ENCODE measurements at places on chromosomes 3 and 15.
A peak's percentile ranks its signal among the peaks of the same experiment; 100 is the strongest.

GRCh38 chr15:90300541-90300940 lies 35.1 kb downstream of the NGRN start:
- no peak for DNase-seq

GRCh38 chr15:67840749-67841512 lies 1.1 kb upstream of the RNU6-1 start:
- no peak for DNase-seq

DNA sequence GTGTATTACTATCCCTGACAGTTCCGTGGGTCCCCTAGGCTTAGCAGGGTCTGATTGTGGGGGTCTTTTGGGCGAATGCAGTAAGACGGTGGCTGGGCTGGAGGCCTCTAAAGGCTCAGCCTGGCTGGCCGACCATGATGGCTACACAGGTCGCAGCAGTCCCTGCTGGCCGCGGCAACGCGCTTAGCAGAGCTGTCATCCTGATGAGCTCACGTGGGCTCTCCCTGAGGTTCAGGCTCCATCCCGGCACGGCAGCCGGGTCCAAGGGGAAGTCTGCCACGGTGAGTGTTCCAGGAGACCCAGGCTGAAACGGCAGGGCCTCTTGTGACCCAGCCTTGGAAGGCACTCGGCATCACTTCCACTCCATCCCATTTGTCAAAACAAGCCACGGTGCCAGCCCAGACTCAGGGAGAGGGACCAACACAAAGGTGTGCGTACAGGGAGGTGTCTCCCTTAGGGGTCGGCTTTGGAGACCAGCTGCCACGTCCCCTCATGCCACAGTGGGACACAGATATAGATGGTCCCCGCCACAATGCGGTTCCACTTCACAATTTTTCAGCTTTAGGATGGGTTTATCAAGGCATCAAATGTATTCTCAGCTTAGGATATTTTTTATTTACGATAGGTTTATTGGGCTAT lies 101.8 kb downstream of the XXYLT1 start:
- no peak for DNase-seq

- no peak for DNase-seq
Measured at GRCh38 chr3:43089081-43089480, 16.8 kb downstream of the POMGNT2 start.

- DNase-seq, result no peak
Measured at GRCh38 chr3:179796421-179796820, 143.6 kb downstream of the USP13 start.

- DNase-seq, result no peak
Measured at GRCh38 chr3:142272200-142272891, 47.0 kb upstream of the GK5 start.

DNA sequence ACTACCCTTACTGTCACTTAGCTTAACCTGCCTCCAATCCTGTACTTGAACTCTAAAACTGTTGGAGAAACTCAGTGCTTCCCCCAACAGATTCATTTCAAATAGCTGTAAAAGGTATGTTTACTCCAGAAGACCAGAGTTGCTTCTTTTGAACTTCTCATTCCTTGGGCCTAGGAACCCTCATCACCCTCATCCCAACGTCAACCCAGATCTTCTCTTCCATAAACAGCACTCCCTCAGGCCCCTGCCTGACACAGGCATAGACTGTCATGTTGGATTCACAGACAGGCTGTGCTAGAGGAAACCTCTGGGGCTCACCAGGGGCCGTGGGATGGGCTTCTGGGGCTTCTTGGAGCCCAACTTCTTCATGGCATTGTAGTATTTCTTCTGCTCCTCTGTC lies 57.5 kb upstream of the SCN5A start:
- no peak for DNase-seq

DNA sequence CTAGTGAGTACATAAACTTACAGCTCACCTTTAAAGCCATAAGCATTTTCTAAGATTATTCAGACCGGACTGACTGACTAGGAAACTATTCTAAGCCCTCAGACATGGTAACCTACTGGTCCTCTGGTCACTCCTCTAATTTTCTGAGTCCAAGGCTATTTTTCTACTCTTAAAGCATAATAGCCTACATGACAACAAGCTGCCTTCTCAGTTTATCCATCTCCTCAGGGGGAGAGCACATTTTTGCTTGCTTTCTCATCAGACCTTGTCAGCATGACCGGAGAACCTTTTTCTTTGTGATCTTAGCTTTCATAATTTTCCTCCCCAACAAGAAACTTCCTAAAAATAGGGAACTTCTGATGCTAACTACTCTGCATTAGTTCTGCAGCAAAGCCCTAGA lies 38.4 kb downstream of the UBP1 start:
- no peak for DNase-seq

DNA sequence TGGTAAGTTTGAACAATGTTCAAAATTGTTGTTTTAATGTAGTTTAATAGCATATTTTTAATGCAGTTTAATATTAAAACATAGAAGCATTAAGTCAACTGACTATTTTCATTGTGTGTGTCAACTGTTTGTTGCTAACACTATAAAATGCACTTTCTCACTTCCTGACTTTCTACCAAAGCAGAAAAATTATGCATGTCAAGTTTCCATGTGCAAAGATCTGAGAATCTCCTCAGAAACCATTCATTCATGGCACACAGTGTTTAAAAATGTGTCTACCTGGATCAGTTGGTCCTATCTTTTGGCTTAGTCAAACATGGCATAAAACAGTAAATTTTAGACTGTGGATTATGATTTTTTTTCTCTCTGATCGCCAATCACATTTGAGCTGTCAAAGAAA lies 156.0 kb downstream of the PLD1 start:
- no peak for DNase-seq

GRCh38 chr3:137582484-137582883 lies 181.6 kb upstream of the SOX14 start:
- no peak for DNase-seq

GRCh38 chr15:39345176-39345575 lies 235.7 kb upstream of the THBS1 start:
- no peak for DNase-seq

DNA sequence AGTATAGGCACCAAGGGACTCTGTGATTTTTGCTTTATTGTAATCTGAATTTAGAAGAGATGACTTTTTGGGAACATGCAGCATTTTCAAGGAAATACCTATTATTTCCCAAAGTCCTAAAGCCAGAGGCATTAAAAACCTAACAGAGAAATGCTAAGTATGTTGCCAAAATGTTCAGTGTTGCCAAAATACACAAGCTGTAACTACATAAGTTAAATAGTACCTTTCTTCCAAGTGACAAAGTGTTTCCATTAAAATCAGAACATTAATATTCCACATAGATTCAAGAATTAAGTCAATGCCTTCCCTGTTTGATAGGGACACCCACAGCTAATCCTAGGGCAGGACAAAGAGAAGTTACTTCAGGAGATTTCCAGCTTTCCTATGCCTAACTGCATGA lies 42.0 kb downstream of the MKRN2 start:
- DNase-seq, result no peak

DNA sequence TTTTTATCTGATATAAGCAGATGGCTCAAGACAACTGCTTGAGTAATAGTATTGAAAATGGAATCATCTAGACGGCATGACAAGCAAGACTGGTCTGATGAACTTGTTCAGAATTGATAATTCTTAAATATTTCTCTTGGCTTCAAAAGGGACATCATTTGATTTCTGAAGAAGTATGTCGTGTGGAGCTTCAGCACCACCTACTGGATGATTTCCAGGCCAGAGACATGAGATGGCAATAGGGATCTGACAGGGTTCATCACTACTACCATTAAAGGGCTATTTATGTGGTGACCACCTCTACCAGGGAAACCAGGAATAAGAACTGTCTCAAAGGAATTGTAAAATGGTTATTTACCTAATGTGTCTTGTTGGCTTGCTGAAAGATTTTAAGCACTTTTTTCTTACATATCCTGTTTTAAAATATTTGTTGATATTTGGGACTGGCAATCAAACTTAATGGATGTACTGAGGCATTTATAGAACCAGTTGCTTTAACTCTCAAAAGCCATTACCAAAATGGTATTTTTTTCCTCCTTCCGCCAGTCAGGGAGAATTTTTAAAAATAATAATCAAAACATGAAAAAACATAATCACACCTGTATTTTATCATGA lies 99.5 kb upstream of the FAM98B start:
- peak; percentile 37 for DNase-seq

GRCh38 chr15:69107025-69107620 lies 53.3 kb upstream of the GLCE start:
- no peak for DNase-seq

DNA sequence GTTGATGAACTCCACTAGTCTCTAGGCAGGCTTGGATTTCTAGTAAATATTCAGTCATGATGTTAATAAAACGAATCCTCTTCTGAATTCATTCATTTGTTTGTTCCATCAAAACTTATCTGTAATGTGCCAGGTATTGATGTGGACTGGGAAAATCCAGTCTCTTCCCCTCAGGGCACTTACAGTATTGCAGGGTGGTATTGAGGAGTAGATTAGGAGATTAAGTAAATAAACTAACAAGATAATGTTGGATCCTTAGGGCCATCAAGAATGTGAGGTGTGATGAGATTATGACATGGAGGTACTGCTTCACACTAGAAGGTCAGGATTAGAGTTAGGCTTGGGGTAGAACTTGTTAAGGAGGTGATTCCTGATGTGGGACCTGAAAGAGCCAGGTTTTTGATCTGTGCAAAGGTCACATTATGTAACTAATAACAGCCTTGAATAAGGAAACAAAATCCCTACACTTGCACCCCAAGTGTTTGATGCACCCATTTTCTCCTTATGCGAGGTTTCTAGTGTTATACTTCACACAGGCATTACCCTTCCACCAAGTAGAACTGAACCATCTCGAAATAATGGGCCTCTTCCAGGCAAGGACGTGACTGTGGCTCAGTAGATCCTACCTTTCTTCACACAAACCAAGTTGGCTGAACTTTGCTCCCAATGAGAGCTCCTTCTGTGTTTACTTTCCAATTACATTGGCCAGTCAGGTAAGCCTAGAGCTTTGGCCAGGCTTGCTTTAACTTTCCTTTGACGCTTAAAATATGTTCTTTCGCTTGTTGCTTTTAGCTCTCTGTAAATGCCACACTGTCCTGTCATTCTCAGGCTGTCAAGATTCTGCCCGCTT lies 16.7 kb downstream of the MCTP2 start:
- DNase-seq, result no peak

GRCh38 chr3:127043731-127044510 lies 61.0 kb downstream of the PLXNA1 start:
- no peak for DNase-seq

DNA sequence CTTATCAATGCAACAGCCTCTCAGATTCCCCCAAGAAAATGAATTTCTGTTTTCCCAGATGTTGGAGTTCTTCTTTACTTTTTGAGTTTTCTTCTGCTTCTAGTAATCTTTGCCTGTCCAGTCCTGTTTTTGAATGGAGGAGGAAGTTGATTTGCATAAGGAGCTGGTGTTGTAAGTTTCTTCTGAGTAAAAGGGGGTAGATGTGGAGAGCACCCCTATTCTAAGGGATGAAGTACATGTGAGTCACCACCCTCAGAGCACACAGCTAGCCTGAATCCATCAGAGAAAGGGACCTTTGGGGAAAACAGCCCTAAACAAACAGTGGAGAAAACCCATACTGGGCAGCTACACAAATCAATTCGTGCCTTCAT lies 34.5 kb downstream of the ACAA1 start:
- DNase-seq, result no peak

- DNase-seq, result no peak
Measured at GRCh38 chr3:93962798-93963197, 10.9 kb downstream of the PROS1 start.

DNA sequence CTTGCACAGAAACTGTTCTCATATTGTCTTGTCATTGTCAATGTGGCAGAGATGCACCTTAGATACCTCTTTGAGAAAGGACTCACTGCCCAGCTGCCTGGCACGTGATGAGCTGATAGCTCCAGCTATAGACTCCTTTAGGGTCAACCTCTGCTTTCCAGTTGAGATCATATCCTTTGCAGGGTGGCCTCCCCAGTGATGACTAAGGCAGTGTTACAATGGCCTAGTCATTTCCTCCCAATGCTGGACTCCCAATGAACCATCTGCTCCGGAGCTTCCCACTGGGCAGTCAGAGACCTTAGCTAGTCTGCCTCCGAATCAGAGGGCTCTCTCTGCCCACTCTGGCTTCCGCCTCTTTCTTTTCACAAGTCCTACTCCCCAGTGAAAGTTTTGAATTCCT lies 79.5 kb downstream of the CHRD start:
- peak; percentile 70 for DNase-seq

- no peak for DNase-seq
Measured at GRCh38 chr3:128873244-128874022, 6.0 kb upstream of the ACAD9 start.

- no peak for DNase-seq
Measured at GRCh38 chr3:11084098-11084497, 70.2 kb upstream of the HRH1 start.

GRCh38 chr15:88337993-88338392 lies 81.5 kb upstream of the NTRK3 start:
- no peak for DNase-seq

DNA sequence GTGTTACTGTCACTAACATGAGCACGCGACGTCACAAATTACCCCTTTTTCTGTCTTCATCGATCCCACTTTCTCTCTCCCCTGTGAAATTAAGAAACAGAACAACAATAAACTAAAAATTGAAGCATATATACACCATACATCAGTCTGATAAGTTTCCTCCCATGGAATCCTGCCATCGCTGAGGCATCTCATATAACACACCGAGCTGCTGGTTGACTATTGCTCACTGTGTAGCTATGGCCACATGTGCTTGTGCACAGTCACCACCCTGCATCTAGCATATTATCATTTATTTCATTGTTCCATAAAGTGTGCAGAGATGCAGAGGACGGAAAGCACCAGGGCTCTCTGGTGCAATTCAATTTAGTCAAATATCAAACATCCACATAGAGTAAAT lies 777.9 kb upstream of the ARRDC4 start:
- no peak for DNase-seq

- no peak for DNase-seq
Measured at GRCh38 chr3:41188306-41188705, 11.0 kb upstream of the CTNNB1 start.
